Chondrocyte (in vitro differentiated cells): ENCODE measurements at places on chromosomes 12 and 14.

DNA sequence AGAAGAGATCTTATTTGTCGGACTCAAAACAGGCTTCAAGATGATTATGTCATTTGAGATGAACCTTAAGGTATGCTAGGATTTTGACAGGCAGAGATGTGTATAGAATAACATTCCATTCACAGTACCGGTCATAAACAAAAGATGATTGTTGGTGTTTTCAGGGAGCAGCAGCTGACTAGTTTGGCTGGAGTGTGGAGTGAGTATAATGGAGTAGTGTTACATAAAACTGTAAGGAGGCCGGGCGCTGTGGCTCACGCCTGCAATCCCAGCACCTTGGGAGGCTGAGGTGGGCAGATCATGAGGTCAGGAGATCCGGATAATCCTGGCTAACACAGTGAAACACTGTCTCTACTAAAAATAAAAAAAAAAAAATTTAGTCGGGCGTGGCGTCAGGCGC lies 23.9 kb downstream of the SERPINA10 start:
- no peak for DNase-seq

- no peak for DNase-seq
Observed at GRCh38 chr12:118472940-118473339, 96.6 kb downstream of the SUDS3 start.

- no peak for DNase-seq
Observed at GRCh38 chr12:123936471-123936870, 36.2 kb downstream of the CCDC92 start.

DNA sequence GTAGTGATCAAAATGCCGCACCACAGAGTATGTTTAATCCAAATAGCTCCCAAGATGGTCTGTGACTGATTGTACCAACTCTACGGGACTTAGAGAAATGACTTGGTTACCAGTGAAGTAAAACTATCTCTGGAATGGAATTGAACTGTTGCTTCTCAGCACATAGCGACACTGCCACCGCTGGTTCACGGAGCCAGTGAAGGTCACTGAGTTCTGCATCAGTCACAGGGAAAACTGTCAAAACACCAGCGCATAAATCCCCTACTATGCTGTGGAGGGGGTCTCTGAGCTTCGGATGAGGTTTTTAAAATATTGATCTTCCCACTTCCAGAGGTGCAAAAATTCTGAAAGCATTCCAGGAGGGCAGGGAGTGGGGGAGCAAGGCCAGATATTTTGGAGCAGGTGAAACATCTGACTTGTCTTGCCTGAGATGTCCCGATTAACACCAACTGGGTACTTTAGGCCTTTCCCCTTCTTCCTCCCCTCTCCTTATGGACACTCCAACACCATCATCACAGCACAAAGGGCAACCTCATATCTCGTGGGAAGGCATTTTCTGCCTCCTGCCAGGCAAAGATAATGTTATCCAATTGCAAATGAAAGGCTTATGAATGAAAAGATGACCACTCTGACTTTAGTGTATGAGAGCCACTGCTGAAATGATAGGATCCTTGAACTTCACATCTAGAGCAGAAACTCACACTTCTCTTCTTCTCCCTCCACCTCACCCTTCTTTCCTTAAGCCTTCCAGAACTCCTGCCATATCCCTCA lies 2.0 kb upstream of the PLXNC1 start:
- DNase-seq, result no peak

GRCh38 chr12:52531566-52532300 lies 11.5 kb upstream of the KRT5 start:
- DNase-seq, result no peak

DNA sequence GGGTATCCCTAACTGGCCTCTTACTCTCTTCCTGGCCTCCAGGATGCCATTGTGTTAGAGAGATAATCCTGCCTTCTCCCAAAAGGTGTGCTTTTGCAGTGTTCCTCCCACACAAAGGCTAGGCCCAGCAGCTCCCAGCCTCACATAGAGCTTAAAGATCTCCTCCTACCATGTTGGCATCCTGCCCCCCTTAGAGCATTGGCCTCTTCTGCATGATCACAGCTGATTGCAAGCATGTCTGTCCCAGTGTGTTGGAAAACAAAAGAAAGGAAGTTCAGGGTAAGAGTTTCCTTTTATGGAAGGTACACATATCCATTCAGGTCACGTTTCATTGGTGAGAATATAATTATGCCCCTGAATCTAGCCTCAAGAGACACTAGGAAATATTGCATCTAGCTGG lies 405.4 kb downstream of the TMTC2 start:
- no peak for DNase-seq
